ENCODE measurements at places on chromosomes 1 and 21. TPM values are rescaled to one million over a fixed set of nuclear protein-coding genes. Genes with fewer than 3 reads are reported as not detected.

Gene COL18A1
- total RNA-seq: 317 TPM

Gene CFHR3
- total RNA-seq: not detected

Gene EPHA10
- total RNA-seq: 0.05 TPM

Gene PEX19
- 33.9 TPM for total RNA-seq

Gene CFAP141
- total RNA-seq: not detected

Gene JAM2
- 1.5 TPM for total RNA-seq

Gene AGMAT
- 1.2 TPM for total RNA-seq

Gene PCSK9
- total RNA-seq: 0.70 TPM

Gene KCNE2
- total RNA-seq: not detected

Gene PRKAA2
- 3.2 TPM for total RNA-seq

Gene JAK1
- 314 TPM for total RNA-seq

Gene GPATCH2
- 20.1 TPM for total RNA-seq

Gene ADAM30
- total RNA-seq: not detected

Gene LCK
- total RNA-seq: 0.09 TPM

Gene HRNR
- total RNA-seq: not detected
